CD4-positive, alpha-beta T cell treated with Interleukin-15 for 1 hour (primary cell): ENCODE measurements at places on chromosomes 6 and 20.

DNA sequence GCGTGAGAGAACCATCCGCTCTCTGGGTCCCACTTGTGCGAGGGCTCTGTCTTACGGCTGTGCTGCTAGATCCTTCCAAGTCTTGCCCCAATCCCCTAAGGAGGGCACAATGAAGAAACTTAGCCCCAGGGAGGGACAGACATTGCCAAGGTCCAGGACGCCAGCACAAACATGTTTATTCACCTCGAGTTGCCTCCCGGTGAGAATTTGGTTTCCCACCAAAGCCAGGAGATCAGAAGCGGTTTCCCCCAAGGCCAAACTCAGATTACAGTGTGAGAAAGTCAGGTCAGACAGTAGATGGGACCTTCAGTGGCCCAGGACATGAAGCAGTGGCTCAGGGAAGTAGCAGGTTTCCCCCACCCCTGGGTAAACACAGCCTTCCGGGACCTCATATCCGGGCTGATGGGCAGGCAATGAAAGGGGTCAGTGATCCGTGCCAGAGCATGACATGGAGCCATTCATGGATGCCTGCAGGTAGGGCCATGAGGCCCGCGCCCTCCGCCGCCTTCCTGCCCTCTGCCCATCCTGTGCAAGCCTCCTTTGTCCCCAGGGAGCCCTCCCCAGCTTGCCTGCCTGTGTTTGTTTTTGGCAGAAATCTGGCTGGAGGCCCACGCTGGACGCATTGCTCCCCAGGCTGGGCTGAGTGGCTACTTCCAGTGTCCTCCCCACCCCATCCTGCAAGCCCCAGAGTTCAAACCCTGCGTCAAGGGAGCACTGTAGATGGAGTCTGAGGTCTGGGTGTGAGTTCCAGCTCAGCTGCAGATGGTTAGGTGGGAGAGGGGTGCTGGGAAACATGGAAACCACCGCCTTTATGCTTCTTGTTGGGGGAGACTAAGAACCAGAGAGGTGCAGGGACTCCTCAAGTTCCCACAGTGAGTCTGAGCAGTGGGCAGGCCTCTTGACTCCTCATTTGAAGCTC lies 2.0 kb downstream of the BPIFB2 start:
- no peak for DNase-seq

DNA sequence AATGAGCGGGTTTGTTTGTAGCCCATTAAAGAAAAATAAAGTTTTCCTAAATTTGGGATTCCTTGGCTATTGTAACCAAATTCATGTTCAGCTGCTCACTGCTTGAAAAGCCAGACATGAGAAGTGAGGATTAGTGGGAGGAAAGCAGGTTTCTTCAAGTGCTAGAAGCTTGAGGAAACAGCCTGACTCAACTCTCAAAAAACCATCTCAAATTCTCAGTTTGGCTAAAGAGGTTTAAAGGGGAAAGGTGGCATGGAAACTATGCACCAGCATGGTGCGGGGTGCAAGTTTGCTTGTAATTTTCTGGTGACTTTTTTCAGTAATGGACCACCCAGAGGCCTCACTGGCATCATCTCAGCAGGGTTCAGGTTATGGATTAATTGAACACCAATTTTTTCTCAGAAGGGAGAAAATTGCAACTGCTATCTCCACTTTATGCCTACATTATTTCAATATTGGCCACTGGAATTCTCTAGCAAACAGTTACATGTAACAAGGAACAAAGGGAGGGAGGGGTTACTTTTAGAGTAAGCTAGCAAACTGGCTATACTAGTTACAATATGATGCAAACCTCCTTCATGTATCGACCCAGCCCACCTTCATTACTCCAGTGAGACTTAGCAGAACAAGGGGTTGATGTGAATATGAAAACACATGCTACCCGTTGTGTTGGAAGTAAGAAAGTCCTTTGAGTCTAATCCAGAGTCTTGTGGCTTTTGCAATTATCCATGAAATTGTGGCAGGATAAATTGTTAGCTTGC lies 85.0 kb upstream of the IFNGR1 start:
- DNase-seq, result no peak

DNA sequence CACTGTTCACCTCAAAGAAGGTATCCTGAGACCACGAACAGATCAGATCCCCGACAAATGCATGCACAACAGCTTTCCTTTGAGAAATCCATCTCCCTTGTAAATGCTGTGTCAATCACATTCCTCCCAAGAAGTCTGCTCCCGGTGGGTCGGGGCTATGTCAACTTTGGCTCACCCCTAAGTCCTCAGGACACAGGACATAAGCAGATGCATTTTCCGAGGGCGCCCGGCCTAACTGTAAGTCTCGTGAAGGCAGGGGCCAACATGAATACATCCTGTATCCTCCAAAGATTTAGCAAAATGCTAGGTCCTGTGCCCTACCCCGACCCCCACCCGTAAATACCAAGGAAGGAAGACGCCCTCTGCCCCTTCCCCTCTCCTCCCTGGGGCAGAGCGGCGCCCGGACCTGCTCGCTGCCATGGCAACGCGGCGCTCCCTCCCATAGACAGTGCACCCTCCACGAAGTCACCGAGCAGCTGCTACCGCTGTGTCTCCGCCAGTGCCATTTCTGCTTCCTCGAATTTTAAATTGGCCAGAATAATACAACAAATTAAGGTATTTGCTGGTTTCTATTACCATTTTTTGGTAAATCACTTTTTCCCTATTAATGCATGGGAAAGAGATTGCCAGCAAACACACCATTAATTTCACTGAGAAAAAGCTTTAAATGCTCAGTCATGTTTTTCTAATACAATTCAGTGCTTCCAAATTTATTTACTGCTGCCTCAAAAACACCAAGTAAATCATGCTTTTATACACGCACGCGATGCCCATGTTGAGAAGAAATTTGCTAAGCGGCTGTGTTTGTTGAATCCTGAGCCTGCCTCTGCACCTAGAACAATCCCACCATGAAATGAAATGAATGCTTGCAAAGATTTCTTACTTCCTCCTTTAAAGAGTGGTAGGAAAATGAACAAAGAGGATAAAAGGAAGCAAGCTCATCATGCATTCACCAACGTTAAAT lies 100.6 kb downstream of the PCSK2 start:
- DNase-seq, result no peak

DNA sequence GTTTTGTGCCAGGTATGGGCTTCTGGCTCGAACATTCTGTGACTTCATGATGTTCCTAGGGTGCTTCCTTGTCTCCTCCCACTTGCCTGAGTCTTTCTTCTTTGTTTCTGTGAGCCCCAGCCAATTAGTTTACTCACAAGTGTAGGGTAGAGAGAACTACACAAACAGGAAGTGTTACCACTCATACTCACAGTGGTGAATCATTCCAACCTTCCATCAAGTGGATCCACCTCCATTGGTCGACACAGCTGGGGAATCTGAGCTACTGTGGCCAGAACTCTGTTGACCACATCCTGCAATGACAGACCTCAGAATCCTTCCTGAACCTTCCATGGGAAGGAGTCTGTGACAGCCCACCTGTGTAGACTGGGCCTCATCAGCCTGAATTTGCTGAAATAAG lies 76.8 kb downstream of the UNC5CL start:
- DNase-seq, result no peak

GRCh38 chr6:43405354-43405753 lies 22.0 kb upstream of the ABCC10 start:
- no peak for DNase-seq

GRCh38 chr20:50743087-50743486 lies 11.7 kb downstream of the PARD6B start:
- DNase-seq, result no peak

GRCh38 chr20:62010551-62011402 lies 54.9 kb downstream of the TAF4 start:
- peak; percentile 53 for DNase-seq

GRCh38 chr20:47356220-47356525 lies 326 bp downstream of the ZMYND8 start:
- no peak for DNase-seq

DNA sequence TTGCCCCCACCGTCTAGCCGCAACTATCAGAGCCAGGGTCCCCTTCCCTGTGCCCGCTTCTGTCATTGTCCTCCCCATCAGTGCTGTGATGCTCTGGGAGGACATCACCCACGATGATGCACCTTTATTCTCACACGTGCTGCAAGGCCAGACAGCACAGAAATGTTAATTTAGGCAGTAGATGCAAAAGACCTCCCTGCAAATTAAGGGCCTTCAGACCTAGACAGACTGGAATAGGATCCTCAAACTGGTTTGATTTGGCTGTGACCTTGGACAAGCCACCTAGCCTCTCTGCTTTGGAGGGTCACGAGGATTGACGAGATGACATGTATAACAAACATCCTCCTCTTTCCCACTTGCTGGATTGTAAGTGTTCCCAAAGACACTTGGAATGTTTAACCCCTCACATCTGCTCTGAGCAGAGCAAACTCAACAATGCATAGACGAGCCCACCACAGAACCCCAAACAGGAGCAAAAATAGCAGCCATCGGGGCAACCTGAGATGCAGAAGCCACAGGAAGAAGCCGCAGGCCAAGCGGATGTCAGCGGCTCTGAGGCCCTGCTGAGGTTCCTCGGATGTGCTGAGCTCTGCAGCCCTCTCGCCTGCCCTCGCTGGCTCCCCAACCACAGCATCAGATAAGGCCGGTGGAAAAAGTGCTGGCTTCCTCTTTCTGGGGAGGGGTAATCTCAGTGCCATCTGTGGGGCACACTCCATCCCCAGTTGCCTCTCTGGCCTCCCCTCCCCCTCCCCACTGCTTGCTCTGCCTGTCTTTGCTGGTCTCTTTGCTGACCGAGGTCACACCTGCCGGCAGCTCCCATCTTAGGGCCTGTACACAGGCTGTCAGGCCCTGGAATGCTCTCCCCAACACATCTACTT lies 35.3 kb downstream of the TOX2 start:
- DNase-seq, result peak; percentile 70

GRCh38 chr6:143288923-143289322 lies 161.6 kb downstream of the ADAT2 start:
- DNase-seq, result no peak

GRCh38 chr20:39983655-39984054 lies 705.4 kb downstream of the MAFB start:
- DNase-seq, result no peak

GRCh38 chr6:43277643-43278523 lies 20.2 kb upstream of the SLC22A7 start:
- no peak for DNase-seq

- no peak for DNase-seq
Measured at GRCh38 chr6:105072798-105073199, 107.0 kb downstream of the POPDC3 start.
